Suppressor macrophage treated with lipopolysaccharide for 1 hour (primary cell): ENCODE measurements at places on chromosomes 12 and 14.

DNA sequence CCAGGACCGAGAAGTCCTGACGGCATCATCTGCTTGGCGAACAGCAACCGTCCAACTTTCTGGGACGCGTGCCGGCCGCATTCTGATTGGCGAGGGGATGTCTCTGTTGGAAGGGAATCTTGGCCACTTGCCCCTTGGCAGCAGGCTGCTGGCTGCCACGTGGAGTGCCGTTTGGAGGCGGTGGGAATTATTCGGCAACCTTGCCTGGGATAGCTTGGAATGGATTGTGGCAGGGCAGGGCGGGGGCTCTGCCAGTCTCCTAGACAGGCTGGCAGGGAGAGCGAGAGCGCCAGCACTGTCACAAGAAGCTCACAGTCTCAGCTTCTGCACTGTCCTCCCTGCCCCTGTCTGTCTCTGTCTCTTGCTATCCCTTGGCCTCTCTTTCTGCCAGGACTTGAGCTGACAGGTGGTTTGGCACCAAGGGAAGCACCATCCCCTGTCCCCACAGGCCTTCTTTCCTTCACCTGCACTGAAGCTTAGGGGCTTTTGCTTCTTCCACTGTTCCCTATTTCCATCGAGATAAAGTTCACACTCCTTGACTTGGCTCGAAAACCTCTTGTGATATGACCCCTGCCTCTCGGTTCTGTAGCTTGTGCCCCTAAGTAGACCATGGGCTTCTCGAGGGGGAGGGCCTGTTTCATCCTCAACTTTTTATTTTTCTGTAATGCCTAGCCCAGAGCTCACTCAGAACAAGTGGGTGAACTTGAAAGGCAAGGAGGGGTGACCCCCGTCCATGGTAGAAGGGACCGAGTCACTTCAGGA is 201.9 kb downstream of the PHETA1 start:
- no peak for DNase-seq

- DNase-seq, result no peak
These were observed 164.0 kb downstream of the METTL25 start for GRCh38 chr12:82522285-82522684.

DNA sequence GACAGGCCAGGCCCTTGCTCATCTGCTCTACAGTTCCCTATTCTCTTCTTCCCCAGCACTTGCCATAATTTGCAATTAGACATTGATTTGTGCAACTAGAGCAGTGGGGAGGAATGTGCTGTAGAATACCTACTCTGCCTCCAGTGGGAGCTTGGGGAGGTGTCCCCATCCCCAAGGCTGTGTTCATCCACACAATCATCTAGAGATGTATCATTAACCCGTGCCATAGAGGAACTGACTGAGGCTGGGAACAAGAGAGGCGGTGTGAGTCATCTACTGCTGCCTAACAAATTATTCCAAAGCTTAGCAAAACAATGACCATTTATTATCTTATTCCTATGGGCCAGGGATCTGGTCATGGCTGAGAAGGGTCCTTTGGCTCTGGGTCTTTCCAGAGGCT is 5.1 kb upstream of the OTUB2 start:
- peak; percentile 91 for DNase-seq

GRCh38 chr14:86541972-86542371 is 1012.0 kb downstream of the FLRT2 start:
- no peak for DNase-seq

DNA sequence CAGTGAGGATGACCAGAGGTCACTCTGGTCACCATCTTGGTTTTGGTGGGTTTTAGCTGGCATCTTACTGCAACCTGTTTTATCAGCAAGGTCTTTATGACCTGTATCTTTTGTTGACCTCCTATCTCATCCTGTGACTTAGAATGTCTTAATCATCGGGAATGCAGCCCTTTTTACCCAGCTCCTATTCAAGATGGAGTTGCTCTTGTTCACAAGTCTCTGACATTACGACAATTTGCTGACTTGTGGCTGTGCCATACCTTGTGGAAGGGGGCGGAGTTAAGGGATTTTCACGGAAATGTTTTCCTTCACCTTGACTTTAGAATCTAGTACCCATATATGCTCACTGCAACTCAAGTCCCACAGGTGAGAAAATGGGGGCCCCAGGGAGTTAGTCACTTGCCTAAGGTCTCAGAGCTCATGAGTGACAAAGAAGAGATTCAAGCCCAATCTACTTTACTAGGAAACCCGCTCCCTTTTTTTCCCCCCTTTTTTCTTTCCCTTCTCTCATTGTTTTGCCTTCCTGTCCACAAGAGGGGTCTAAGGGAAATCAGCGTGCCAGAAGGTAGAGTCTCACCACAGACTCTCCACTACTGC is 2.7 kb upstream of the MAP1LC3B2 start:
- DNase-seq, result no peak

- no peak for DNase-seq
These were observed 23.6 kb upstream of the RPLP0 start for GRCh38 chr12:120224304-120225199.

DNA sequence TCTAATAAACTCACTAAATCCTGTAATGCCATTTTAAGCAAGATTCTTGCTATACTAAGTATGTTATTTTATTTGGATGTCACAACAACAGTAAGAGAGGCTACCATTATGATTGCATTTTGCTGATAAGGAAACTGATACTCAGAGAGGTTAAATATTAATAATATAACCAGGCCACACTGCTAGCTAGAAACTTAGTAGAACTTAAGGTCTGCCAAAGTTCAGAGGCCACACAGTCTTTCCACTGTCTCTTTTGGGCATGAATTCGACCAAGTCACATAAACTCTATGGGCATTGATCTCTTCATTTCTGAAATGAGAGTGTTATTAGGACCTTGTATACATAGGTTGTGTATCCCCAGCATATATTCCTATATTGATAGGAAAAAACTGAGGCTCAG is 147.9 kb downstream of the SYNE2 start:
- no peak for DNase-seq

DNA sequence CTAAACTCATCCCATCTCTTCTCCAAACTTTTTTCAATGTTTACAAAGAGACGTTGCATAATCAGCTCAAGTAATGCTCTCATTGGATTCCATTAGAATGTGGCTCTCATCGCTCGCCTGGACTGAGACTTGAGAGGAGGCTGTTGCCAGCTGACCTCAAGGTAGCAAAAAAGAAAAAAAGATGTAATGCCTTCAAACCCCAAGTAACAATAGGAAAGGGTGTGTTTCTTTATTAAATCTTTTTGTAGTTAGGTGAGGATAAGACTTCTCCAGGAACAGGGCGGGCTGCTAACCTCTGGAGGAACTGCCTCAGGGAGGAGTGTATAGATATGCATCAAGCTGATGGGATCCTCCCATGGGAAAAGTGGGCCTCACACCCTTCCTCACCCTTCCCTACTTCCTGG is 956 bp upstream of the PTHLH start:
- no peak for DNase-seq
